ENCODE measurements at places on chromosomes 6 and 20.
A peak's percentile ranks its signal among the peaks of the same experiment; 100 is the strongest.

- peak; percentile 33 for DNase-seq
- H3K4me1 ChIP-seq, result no peaks in the 10 kb centered on the region
These were observed 60.5 kb upstream of the PRND start for GRCh38 chr20:4661191-4661590.

DNA sequence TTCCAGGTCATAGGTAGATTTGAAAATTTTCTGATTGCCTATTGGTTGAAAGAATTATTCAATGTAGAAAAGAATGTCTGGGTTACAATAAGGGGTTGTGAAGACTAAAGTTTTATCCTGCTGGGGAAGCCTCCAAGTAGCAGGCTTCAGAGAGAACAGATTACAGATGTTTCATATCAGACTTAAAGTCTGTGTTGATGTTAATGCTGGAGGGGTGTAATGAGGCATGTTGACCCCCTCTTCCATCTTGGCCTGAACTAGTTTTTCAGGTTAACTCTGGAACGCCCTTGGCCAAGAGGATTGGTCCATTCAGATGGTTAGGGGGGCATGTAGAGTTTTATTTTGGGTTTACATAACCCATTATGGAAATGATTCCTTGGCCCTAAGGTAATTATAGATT lies 356.2 kb downstream of the UTRN start:
- H3K27ac ChIP-seq, result no peak overlapping the region
- no peak for DNase-seq
- no peaks in the 10 kb centered on the region for H3K4me1 ChIP-seq
- H3K36me3 ChIP-seq, result no peaks in the 10 kb centered on the region
- no peaks in the 10 kb centered on the region for H3K27me3 ChIP-seq

DNA sequence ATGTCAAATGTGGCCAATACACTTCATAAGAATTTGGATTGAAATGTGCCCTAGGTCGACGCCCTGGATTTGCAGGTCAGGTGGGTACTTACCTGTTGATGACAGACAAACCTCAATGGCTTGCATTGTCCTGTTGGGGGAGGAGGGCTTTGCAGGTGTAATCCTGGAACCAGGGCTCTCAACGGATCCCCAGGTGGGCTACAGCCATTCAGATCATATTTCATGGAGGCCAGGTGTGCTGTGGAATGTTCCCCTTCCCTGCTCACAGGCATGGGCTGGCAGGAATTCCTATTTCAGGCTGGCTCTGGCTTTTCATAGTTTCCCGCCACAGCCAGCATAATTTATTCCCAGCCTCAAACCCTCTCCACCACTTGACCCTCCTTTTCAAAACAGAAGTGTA lies 254.7 kb downstream of the SMOC2 start:
- H3K4me3 ChIP-seq, result no peak overlapping the region
- no peak overlapping the region for H3K27ac ChIP-seq
- H3K27me3 ChIP-seq, result no peaks in the 10 kb centered on the region
- no peaks in the 10 kb centered on the region for H3K36me3 ChIP-seq
- no peak for DNase-seq
- H3K4me1 ChIP-seq, result no peaks in the 10 kb centered on the region

- no peaks in the 10 kb centered on the region for H3K27me3 ChIP-seq
- H3K27ac ChIP-seq, result no peak overlapping the region
- no peaks in the 10 kb centered on the region for H3K36me3 ChIP-seq
- no peak for DNase-seq
These were observed 35.1 kb upstream of the IRAK1BP1 start for GRCh38 chr6:78832091-78832808.

- peaks cover 63% of the 10 kb centered on the region for H3K27me3 ChIP-seq
- H3K36me3 ChIP-seq, result no peaks in the 10 kb centered on the region
- H3K4me1 ChIP-seq, result peaks cover 52% of the 10 kb centered on the region
- no peak overlapping the region for H3K27ac ChIP-seq
- no peak for DNase-seq
- peak overlapping the region; percentile 10 for H3K4me3 ChIP-seq
These were observed 706 bp upstream of the TUBB2B start for GRCh38 chr6:3228046-3228671.

DNA sequence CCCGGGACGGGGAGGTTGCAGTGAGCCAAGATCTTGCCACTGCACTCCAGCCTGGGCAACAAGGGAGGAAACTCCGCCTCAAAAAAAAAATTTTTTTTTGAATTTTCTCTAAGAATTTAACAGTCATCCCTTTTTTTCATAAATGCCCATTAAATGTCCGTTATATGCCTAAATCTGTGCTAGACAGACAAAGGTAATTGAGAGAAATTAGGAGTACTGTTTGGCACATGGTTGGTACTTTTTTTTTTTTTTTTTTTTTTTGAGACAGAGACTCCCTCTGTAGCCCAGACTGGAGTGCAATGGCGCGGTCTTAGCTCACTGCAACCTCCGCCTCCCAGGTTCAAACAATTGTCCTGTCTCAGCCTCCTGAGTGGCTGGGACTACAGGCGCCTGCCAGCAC lies 1.7 kb downstream of the PCMT1 start:
- DNase-seq, result no peak
- H3K4me1 ChIP-seq, result peaks cover 32% of the 10 kb centered on the region
- no peak overlapping the region for H3K4me3 ChIP-seq
- no peak overlapping the region for H3K27ac ChIP-seq

- H3K36me3 ChIP-seq, result no peaks in the 10 kb centered on the region
- H3K4me3 ChIP-seq, result no peak overlapping the region
- H3K4me1 ChIP-seq, result no peaks in the 10 kb centered on the region
- no peaks in the 10 kb centered on the region for H3K27me3 ChIP-seq
- H3K27ac ChIP-seq, result no peak overlapping the region
These were observed 93.7 kb downstream of the PPP1R14C start for GRCh38 chr6:150236544-150236943.

DNA sequence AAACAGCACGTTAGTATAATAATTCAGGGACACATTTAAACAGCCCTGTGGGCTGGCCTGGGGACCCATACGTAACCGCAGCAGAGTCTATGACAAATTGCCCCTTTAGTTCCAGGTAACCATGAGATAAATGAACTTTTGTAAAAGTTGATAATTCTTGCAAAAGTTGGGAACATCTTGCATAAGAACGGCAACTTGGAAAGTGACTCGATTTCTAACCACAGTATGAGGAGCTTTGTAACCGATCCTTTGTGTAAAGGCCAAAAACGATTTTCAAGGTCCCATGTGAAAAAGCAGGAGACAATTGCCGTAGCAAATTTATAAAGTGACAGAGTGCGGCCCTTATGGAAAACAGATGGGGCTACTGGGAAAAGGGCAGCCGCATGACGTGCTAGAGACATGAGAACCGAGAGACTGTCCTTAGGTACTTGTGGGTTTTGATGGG lies 81.6 kb downstream of the PSMG4 start:
- H3K36me3 ChIP-seq, result no peaks in the 10 kb centered on the region
- peaks cover 2% of the 10 kb centered on the region for H3K27me3 ChIP-seq
- H3K4me3 ChIP-seq, result no peak overlapping the region
- H3K27ac ChIP-seq, result no peak overlapping the region
- DNase-seq, result no peak

DNA sequence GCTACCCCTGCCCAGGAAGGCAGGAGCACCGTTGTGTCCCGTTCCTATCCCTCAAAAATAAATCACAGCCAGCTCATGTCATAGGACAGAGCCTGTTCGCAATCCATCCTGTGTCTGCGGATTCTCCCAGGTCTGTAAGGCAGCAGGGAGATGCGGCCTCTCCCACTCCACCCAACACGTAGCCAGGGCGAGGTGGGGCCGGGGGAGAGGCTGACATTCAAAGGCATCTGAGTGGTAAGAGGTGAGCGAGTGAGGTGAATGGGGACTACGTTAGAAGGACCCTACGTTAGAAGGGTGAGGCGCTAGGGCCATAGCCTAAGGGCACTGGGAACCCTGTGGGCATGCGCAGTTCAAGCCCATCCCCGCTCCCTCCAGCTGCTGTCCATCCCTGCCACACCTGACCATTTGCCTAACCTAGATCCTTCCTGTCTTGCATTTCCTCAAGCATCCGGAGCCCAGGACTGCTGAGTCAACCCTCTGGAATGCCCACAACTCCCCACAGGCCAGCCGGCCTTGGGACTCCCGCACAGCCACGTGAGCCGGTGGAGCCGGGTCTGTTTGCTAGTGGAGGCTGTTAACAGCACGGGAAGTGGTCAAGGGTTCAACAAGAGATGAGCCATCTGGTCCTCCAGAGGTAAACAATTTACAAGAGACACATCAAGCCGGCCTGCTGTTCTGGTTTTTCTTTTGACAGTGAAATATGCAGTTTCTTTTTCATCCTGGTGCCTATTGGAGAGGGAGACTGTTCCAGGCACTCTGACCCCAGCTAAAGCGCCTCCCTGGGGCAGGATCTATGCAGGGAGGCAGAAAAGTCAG lies 45.9 kb downstream of the RIPOR3 start:
- H3K27ac ChIP-seq, result no peak overlapping the region
- no peaks in the 10 kb centered on the region for H3K4me1 ChIP-seq
- no peak for DNase-seq
- H3K27me3 ChIP-seq, result no peaks in the 10 kb centered on the region
- H3K36me3 ChIP-seq, result no peaks in the 10 kb centered on the region
